Cortex of kidney (tissue), 1 donor: ENCODE measurements at places on chromosomes 3 and 15.

GRCh38 chr15:77226652-77227051, 155.7 kb upstream of the TSPAN3 start:
- no peak for DNase-seq

- DNase-seq: no peak
Measured at GRCh38 chr3:61948699-61949305, 387.4 kb downstream of the PTPRG start.

DNA sequence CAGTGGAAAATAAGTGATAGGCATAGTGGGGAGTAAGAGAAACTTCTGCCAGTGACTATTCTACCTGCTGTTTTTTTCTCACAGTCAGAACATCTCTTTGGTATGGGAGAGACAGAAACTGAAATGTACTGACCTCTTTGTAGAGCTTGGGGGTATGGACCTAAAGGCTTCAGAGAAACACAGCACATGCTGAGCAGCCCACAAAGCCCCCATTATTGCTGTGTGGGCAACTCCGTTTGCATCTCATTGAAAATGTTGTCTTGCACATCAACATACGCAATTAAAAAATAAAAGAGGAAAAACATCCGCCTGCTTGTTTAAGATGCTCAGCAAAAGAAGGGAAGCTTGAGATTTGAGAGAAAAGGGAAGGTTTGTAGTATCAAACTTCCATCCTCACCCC, 443.4 kb upstream of the SEMA6D start:
- DNase-seq: no peak

DNA sequence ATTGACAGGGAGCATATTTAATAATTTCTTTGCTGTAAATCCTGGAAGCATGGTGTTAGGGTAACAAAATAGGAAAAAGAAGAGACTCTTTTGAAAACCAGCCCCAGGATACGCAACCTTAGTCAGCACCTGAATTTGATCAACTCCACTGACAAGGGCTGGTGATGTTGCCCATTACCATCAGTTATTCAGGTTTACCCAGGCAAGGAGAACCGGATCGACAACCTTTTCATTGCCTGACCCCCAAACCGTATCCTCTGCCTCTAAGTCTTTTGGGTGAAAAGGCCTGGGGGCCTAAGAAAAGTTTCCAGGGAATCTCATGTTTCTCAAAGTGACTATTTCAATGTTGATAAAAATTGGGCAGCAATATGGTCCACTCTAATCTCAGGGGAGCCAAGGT, 313.3 kb downstream of the KBTBD8 start:
- no peak for DNase-seq

GRCh38 chr3:123705488-123706285, 120.8 kb upstream of the HACD2 start:
- no peak for DNase-seq

GRCh38 chr3:124657138-124657537, 73.1 kb upstream of the UMPS start:
- no peak for DNase-seq

- no peak for DNase-seq
Measured at GRCh38 chr3:13574798-13575451, 26.0 kb downstream of the FBLN2 start.

DNA sequence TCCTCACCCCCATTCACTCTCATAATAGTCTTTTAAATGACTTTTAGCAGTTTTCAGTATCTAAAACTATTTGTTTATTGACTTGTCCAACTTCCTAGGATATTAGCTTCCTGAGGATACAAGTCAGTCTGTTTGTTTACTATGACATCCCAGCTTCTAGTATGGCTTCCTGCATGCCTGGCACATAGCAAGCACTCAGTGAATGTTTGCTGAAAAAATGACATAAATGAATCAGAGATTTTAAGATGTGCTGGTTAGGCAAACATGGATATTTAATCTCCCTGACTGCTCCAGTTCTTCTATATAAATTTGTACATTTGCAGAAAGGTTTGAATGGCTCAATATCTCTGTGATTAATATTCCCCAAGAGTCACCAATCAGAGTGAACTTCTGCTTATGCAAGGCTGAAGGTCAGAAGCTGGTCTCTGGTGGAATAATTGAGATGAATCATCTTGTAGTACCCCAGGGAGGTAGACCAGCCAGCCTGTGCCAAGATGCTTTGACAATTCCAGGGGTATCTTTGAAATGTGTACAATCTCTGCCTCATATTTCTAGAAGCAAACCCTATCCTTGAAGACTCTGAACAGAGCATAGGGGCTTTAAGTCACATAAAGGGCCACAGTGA, 219.0 kb upstream of the LMCD1 start:
- DNase-seq: no peak

DNA sequence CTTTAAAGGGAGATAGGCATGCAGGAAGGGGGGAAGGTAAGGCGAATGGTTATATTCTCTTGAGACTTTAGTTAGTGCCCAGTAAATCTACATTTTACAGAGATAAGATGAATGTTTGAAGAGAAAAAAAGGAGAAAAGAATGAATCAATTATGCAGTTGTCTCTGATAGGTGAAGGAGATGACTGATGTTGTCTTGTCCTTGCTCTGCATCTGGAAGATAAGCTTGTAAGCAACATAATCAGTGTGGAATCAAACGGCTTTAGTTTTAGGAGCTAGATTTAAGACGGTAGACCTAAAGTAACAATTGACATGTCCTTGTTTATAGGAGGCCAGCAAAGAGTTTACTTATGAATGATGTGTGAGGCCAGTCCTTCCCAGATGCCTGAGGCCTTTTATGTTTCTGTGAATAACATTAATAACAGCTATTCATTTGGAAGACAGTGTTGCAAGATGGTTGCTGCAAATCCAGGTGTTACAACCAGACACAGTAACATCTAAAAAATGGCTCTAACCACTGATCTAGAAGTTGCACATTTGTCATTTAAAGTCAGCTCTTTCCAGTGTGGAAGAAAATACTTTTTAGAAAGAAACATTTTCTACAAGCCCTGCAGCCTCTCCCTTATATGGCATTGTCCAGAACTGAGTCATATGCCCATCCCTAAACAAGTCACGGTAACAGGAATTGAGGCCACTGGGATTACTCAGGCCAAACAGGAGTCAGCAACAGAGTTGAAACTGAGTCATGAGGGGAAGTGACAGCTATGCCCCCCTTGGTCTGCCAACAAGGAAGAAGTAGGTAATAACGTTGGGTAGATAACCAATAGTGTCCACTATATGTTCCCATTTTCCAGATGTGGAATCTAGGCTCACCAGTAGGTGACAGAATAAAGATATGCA, 77.5 kb upstream of the FBN1 start:
- DNase-seq: no peak

GRCh38 chr3:129310111-129311011, 31.7 kb downstream of the HMCES start:
- no peak for DNase-seq

DNA sequence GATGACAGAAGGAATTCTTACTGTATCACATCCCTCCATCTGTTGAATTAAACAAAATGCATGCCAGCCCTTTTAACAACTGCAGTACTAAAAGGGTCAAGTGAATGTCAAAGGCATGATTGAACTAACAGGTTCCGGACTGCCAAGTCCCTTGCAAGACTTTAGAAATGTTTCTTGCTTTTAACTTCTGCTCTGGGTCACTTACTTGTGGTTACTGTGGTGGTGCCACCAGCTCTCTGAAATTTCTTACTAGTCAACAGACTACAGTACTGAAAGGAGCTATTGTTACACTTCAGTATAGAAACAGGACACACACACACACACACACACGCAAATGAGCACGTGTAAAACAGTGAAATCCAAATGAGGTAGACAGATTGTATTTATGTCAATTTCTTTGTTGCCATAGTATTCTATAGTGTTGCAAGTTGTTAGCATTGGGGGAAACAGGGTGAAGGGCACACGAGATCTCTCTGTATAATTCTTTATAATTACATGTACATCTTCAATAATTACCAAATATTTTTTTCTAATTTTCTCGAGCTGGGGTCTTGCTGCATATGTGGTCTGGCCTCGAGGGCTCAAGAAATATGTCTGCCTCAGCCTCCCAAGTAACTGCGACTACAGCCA, 79.9 kb upstream of the SLC25A26 start:
- no peak for DNase-seq

- no peak for DNase-seq
Measured at GRCh38 chr15:99592145-99592791, 26.5 kb downstream of the MEF2A start.

GRCh38 chr3:43870844-43871626, 180.3 kb downstream of the ABHD5 start:
- no peak for DNase-seq

DNA sequence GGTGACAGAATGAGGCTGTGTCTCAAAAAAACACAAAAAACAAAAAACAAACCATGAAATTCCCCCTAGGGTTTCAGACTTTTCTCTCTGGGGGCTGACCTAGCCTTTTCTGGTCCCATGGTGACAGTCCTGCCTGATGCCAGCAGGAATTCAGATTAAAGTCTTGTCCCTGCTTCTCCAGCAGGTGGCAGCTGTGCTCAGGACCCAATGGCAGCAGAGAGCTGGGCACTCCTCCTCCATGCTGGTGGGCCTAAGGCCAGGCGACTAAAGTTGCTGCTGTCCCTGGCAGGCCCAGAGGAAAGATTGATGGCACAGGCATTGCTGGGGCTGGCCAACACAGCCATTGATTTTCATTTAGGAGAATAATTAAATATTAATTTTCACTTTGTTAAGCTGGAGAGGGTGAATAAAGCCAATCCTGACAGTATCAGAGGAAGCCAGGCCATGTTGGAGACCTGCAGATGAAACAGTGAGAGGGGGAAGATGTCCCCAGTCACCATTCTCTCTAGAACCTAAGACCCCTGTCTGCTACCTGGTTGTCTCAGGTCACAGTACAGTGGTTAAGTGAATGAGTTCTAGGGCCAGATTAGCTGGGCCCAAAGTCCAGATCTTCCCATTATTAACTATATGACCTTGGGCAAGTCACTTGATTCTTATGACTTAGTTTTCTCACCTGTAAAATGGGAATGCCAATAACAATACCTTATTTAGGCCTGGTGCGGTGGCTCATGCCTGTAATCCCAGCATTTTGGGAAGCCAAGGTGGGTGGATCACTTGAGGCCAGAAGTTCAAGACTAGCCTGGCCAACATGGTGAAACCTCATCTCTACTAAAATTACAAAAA, 7.1 kb downstream of the CELF6 start:
- no peak for DNase-seq

GRCh38 chr15:66131200-66131599, 122.3 kb downstream of the MEGF11 start:
- no peak for DNase-seq

- no peak for DNase-seq
Measured at GRCh38 chr3:72086042-72086742, 301.2 kb upstream of the PROK2 start.

DNA sequence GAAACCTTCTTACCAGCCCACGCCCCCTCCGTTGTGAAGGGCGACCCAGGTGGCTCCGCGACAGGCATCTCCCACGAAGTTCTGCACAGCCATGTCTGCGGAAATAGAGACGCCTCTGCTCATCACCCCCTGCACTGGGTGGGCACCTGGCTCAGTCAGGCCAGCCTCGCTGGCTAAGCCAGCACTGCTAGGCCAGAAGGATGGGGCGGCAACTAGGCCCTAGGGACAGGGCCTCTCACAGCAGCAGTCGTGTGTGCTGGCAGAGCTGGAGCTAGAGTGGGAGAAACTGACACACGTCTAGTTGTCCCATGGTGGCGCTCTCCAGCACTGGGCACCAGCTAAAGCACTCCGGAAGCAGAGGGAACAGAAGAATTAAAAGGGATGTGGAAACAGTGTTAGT, 12.5 kb upstream of the ZXDC start:
- DNase-seq: no peak

GRCh38 chr15:52706091-52706490, 26.9 kb upstream of the ATOSA start:
- DNase-seq: no peak

DNA sequence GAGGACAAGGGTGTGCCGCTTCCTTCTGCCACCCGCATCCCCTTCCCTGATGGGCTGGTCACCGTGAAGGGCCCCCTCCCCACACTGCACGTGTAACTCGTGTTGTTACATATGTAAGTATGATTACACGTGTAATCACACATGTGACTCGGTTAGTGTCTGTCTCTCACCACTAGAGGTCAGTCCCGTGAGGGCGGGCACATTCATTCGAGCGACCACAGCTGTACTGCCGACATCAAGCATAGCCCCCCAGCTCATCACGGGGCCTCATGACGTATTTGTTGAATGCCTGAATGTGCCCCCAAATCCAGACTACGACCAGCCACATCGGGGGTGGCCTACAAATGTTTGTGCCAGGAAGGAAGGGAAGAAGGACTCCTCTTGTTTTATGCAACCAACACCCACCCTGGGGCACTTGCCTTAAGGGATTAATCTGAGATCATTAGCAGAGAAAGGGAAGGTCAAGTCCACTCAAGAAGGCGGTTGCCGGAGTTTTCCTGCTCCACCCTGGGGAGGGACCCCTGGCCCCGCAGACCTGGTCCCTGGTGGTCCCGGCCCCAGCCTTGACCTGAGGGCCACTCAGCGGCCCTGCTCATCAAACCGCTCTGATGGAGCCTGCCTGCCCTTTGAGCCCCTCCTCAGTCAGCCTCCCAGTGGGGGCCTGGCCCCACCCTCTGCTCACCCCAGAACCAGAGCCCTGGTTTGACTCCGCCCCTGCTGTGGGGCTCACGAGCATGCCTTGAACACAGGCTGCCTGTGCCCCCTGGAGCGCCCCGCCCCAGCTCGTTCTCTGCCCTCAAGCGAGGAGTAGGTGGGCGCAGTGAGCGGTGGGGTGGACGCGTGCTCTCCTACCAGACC, 52.8 kb downstream of the RGMA start:
- no peak for DNase-seq

DNA sequence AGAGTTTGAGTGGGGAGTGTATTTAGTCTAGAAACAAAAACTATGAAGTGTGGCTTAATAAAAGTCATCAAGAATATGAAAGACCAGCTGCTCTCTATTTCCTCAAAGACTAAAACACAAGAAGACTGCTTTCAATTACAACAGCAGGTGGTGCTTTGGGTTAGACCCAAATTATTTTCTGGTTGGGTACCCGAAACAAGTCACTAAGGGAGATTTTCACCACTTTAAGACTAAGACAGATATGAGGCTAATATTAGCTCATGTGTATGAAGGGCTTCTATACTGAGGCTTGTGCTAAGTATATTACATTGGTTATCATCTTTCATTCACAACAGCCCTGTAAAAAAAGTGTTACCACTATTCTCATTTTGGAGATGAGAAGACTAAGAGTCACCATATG, 43.1 kb downstream of the COL8A1 start:
- DNase-seq: no peak

- no peak for DNase-seq
Measured at GRCh38 chr3:194128202-194128918, 7.6 kb upstream of the HES1 start.

GRCh38 chr3:174098746-174099145, 701.2 kb downstream of the NLGN1 start:
- DNase-seq: no peak

- no peak for DNase-seq
Measured at GRCh38 chr3:169391672-169392071, 271.8 kb downstream of the MECOM start.

DNA sequence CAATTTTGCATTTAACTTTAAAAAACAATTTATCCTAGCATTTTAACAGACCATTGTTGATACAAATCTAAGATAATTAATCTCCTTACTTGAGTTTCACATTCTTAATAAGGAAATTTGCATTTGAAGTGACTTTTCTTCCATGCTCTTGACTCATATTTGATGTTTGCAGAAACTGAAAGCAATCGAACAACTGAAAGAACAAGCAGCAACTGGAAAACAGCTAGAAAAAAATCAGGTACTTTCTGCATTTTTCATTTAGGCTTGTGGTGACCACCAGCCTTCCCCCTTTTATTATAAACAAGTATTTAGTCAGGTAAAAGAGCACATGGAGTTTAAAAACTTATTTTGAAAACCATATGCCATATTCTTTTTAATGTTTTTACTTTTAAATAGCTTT, 20.1 kb upstream of the SELENOT start:
- DNase-seq: no peak
